ENCODE measurements at places on chromosomes 2 and 18. TPM values are rescaled to one million over a fixed set of nuclear protein-coding genes. Genes with fewer than 3 reads are reported as not detected.

Gene GYPC
- total RNA-seq: 175 TPM

Gene CROCC2
- total RNA-seq: not detected

Gene C2orf74
- 6.9 TPM for total RNA-seq

Gene SLC40A1
- total RNA-seq: 48.5 TPM

Gene PSMA8
- total RNA-seq: not detected

Gene FOXD4L1
- total RNA-seq: not detected

Gene TANC1
- total RNA-seq: 27.9 TPM

Gene ONECUT2
- total RNA-seq: 0.32 TPM

Gene SLC4A1AP
- total RNA-seq: 18.0 TPM

Gene CPO
- 0.84 TPM for total RNA-seq

- DNase-seq: no peak
Observed at GRCh38 chr2:133658020-133658903, 90.0 kb upstream of the NCKAP5 start.

DNA sequence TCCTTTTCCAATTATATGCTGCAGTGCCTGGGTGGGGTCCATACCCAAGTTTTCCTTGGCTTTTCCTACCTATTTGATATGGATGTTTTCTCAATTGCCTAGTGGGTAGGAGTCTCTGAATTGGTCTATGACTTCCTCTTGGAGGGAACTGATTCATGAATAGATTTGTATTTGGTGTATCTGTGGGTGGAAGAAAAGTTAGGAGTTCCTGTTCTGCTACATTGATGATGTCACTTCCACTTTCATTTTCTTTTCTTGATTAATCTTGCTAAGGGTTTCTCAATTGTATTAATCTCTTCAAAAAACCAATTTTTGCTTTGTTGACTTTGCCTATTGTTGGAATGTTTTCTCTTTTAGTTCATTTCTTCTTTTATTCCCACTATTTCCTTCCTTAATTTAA is 37.4 kb upstream of the SLC9A2 start:
- DNase-seq: no peak

GRCh38 chr2:165044505-165045303 is 89.4 kb upstream of the SLC38A11 start:
- DNase-seq: no peak

DNA sequence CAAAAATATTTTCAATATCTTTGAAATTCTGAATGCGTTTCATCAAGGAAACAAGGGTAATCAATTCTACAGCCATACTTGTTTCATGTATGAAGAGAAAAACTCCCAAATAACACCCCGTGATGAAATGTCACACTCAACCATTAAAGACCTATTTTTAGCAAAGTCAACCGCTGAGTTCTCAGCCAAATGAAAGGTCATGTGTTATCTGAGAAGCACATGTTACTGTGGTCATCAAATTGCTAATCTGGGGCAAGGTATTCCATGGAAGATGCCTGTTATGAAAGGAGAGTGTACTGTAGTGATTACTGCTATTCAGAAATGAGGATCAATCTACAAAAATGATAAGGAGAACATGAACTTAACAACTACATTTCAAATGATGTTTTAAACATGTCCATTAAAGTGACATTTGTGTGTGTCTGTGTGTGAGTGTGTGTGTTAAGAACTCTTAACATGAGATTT is 126.7 kb downstream of the BCL2 start:
- DNase-seq: no peak

- no peak for DNase-seq
Observed at GRCh38 chr2:26913606-26913998, 56.8 kb upstream of the MAPRE3 start.

DNA sequence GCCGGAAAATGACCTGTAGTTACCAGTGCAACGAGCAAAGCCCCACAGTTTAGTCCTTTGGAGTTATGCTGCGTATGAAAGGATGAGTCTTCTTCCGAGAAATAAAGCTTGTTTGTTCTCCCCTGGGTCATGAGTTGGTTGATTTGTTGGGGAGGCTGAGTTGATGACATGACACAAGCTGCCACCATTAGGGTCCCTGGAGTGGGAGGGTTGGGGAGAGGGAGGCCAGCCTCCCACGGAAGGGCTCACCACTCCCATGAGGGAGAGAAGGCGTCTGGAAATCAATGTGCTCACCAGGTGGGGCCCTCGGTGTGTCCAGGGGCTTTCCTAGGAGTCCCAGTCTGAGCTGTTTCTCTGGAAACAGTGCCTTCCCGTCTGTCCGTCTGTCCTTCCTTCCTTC is 7.4 kb upstream of the DGKD start:
- peak; percentile 77 for DNase-seq

- no peak for DNase-seq
Observed at GRCh38 chr2:164896226-164896625, 54.6 kb upstream of the COBLL1 start.

- DNase-seq: no peak
Observed at GRCh38 chr2:25441353-25441752, 99.6 kb upstream of the DNMT3A start.

DNA sequence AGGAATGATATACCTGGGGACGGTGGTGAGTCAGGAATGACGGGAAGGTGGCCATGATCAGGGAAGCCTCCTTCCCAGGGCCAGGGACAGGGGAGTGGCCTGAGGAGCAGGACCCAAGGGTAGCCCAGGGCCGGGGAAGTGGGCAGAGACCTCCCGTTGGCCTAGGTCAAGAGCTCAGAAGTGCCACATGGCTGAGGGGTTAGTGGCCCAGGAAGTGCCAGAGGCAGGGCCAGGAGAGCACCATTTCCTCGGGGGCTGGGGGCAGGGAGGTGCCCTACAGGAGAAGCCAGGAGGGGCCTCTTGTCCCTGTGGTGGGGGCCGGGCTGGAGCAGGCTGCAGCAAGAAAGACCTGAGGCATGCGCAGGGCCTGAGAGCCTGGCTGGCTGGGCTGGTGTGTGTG is 152.3 kb upstream of the ZSWIM2 start:
- no peak for DNase-seq

- DNase-seq: no peak
Observed at GRCh38 chr18:46069524-46069923, 2.5 kb downstream of the PSTPIP2 start.

DNA sequence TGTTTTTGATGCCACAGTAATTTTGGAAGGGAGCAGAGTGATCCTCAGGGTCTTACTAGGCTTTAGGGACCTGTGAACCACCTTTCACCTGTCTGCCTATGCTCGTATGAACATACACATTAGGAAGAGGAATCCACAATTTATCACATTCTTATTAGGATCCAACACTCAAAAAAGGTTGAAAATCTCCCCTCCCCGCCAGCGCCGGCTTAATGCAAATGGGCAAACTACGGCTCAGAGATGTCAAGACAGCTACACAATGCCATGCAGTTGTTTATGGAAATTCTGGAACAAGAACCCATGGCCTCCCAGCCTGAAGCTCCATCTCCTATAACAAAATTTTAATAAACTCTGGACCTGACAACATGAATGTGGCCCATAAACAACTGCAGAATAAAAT is 375.9 kb upstream of the ACVR2A start:
- DNase-seq: no peak

DNA sequence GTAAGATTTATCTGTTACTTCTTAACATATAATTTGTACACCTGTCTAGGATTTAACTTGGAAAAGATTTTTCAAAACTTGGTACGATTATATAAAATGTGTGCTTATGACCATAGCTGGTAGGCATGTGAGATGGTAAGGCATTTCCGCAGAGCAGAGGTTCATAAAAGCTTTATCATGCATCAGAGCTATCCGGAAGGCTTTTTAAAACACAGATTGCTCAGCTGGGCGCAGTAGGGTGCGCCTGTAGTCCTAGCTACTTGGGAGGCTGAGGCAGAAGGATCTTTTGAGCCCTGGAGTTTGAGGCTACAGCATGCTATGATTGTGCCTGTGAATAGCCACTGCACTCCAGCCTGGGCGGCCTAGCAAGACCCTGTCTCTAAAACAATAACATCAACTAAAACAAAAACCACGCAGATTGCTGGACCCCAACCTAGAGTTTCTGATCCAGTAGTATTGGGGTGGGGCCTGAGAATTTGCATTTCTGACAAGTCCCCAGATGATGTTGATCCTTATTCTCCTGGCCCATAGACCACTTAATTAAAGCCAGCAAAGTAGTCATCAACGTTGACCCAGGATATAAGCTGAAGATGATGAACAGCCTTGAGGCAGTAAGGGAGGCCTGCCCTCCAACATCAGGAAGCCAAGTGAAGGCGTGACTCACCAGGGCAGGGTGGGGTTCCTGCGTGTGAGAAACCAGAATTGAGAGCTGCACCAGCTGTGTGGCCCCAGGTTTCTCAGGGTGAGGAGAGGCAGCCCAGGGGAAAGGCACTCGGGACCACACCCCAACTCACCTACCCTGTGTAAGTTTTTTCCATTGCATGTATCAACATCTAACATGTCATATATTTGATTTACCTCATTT is 21.6 kb upstream of the SLC20A1 start:
- peak; percentile 86 for DNase-seq

- DNase-seq: no peak
Observed at GRCh38 chr18:36633961-36634412, 194.8 kb downstream of the TPGS2 start.

DNA sequence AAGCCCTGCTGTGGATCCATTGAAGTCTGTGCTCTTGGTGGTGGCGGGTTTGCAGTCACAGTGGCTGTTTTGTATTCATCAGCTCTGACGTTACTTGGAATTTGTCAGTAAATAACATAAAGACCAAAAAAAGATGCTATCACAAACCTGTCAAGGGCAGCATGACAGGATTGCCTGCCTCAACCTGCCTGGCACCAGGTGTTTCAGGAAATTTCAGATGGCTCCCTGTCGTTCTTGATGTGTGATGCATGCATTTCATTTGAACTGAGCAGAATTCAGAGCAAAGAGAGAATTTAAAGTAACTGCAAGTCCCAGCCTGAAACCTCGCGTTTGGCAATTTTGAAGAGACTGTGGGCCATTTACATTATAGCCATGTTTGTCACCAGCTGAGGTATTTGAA is 50.3 kb upstream of the EPC2 start:
- no peak for DNase-seq

GRCh38 chr18:78973357-78974083 is 6.1 kb upstream of the SALL3 start:
- DNase-seq: no peak

DNA sequence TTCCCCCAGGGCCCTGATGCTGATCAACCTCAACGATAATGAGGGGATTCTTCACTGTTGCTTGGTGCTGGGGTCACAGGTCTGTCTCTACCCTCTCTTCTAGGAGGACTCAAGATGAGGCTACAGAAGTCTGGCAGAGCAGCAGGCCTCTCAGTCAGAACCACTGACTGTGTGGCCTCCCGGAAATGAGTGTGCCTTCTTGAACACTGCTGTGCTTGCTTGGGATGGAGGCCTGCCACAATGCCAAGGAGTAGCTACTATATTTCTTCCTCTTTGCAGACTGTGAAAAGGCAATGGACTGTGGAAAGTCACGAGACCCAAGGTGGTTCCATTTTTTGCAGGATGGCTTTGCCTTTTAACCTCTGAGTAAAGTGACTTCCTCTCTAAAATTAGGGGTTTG is 5.8 kb upstream of the HOXD1 start:
- no peak for DNase-seq

DNA sequence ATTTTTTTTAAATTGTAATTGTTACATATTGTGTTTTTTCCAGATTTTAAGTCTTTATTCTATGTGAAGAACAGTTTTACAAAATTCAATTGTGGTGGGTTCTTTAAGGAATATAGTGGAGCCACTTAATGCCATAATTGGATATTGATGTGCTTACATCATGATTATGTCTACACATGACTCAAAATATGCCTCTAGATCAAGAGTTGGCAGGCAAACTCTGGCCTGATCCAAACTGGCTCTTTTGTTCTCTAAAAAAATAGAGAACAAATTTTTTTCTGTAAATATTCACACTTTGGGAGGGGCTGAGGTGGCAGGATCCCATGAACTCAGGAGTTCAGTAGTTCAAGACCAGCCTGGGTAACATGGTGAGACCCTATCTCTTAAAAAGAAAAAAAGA is 8.3 kb downstream of the EHBP1 start:
- DNase-seq: no peak

DNA sequence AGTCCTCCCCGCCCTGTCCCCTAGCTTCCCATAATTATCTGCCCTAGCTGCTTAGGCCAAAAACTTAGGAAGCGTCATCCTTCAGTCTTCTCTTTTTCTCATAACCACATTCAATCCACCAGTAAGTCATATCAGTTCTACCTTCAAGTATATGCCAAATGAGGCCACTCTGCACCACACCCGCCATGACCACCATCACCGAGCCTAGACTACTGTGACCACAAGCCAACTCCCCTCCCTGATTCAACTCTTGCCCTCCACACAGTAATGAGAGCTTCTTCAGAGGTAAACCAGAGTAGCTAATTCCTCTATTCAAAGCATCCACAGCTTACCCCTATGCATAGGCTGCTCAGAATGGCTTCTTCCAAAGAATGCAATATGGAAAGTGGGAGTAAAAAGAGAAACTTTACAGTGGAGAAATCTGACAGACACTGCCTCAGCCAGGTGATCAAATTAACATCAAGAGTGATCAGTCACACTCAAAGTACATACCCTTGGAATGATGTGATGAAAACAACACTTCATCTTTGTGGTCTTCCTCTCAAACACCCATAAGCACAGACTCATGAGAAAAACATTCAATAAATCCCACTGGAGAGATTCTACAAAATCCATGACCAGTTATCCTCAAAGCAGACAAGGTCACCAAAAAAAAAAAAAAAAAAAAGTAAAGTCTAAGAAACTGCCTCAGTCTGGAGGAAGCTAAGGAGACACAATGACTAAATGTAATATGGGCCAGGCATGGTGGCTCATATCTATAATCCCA is 17.7 kb downstream of the MBOAT2 start:
- no peak for DNase-seq

DNA sequence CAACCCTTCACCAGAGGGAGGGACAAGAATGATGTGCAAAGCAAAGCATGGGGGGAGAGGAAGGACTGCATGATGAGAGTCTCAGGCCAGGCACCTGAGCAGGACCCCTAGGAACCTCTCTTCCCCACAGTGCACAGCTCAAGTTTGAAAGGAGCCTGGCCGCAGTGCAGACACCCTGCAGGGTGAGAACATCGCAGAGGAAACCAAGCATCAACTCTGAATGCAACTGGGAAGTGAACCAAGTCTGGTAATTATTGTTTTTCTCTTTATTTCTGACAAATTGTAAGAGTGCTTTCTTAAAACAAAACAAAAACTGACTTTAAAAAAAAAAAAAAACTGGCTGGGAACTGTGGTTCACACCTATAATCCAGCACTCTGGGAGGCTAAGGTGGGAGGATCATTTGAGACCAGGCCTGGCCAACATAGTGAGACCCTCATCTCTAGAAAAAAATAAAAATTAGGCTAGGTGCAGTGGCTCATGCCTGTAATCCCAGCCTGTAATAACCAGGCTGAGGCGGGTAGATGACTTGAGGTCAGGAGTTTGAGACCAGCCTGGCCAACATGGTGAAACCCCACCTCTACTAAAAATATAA is 15.3 kb downstream of the NPC1 start:
- DNase-seq: no peak

GRCh38 chr2:45103351-45104345 is 94.4 kb upstream of the SIX2 start:
- no peak for DNase-seq

DNA sequence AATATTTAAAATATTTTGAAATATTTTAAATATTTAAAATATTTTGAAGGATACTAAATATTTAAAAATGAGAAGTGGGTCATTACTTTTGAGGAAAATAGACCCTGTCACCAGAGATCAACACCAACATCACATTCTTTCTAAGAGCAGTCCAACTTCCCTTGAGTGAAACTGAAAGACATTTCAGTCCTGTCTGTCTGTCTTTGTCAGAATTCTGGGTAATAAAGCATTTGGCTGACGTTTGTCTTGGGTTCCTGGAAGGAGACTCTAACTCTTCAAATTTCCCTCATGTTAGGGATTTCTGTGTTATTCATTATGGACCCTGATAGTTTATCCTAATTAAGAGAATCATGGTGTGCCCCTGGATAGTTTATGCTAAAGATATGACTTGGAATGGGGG is 32.8 kb downstream of the TTC21B start:
- no peak for DNase-seq

All from mesenteric fat pad (tissue), 1 donor.